CD8-positive, alpha-beta memory T cell (primary cell): ENCODE measurements at places on chromosomes 6 and 20.
A peak's percentile ranks its signal among the peaks of the same experiment; 100 is the strongest.

DNA sequence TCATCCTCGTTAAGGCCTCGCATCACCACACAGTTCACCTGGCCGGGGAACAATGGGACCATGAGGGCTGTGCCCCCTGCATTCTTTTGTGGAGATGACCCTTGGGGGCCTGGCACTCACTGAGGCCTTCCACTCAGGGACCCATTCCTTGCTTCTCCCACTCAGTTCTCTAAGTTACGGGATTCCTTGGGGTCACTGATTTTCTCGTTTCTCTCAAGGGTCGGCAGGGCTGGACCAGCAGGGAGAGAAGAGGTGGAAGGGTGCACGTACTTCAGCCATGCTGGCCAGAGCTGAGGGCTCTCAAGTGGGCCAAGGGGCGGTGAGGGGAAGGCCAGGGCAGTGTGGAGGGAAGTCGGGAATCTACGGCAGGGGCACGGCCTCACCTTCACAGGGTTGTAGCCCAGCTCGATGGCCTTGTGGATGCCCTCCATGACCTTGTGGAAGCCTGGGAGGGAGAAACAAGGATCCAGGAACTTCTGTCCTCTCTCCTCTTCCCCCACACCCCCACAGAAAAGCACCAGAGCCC, 20.8 kb downstream of the MOCS1 start:
- no peaks in the 10 kb centered on the region for H3K4me1 ChIP-seq
- no peaks in the 10 kb centered on the region for H3K36me3 ChIP-seq
- no peak overlapping the region for H3K4me3 ChIP-seq
- no peak for DNase-seq
- H3K27ac ChIP-seq = no peak overlapping the region

- DNase-seq = no peak
- no peak overlapping the region for H3K4me3 ChIP-seq
- peaks cover 38% of the 10 kb centered on the region for H3K4me1 ChIP-seq
- H3K27me3 ChIP-seq = no peaks in the 10 kb centered on the region
- no peak overlapping the region for H3K27ac ChIP-seq
These were observed 6.0 kb upstream of the PTPRA start for GRCh38 chr20:2867081-2867864.

DNA sequence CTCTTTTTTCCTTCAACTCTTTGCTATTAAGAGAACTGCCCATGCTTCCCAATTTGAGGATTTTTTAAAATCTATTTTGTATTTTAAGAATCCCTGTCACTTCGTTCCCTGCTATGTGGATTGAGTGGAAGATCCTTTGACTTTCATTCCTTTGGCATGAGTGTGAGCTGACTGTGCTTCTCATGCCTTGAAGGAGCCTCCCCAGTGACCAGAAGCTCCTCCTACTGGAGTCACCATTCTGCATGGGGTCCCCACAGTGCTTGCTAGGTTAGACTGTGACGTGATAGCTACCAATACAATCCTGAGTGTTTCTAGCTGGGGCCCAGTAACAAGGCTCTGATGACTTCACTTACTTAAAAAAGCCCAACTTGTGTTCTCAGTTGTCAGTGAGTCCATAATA, 104.4 kb upstream of the LAMP5 start:
- H3K4me1 ChIP-seq = no peaks in the 10 kb centered on the region
- H3K27me3 ChIP-seq = no peaks in the 10 kb centered on the region
- H3K27ac ChIP-seq = no peak overlapping the region
- H3K4me3 ChIP-seq = no peak overlapping the region
- no peaks in the 10 kb centered on the region for H3K36me3 ChIP-seq

DNA sequence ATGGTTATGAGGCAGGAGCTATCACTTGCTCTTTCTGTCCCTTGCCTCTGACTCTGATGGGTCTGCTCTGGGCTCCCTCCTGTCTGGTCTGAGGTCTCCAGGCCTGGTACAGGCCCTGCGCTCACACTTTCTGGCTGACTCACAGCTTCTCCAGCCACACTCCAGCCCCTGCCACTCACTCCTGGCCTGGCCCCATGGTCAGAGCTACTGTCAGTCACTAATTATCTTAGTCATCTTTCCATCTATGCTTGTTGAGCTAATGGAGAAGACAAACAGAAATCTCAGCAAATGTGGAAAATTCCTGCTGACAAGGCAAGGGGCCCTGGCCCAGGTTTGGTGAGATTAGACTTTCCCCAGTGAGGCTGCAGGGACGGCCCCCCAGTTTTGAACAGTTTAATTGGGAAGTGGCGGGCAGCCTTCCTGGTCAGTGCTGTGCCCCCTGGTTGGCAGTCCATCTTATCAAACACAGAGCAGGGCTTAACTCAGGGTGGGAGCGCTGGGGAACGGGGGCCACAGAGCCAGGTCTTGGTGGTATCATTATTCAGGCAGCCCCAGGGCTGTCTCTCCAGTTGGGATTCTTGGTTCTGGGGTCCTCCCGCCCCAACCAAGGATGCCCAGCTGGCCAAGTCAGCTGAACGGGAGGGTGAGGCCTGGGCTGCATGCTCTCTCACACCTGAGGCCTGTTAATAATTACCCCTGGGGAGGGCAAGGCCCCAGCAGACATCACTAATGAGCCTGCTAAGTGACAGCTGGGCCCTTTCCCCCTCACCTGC, 63.4 kb downstream of the VEGFA start:
- peak; percentile 26 for DNase-seq
- H3K4me1 ChIP-seq = no peaks in the 10 kb centered on the region
- H3K27ac ChIP-seq = no peak overlapping the region

DNA sequence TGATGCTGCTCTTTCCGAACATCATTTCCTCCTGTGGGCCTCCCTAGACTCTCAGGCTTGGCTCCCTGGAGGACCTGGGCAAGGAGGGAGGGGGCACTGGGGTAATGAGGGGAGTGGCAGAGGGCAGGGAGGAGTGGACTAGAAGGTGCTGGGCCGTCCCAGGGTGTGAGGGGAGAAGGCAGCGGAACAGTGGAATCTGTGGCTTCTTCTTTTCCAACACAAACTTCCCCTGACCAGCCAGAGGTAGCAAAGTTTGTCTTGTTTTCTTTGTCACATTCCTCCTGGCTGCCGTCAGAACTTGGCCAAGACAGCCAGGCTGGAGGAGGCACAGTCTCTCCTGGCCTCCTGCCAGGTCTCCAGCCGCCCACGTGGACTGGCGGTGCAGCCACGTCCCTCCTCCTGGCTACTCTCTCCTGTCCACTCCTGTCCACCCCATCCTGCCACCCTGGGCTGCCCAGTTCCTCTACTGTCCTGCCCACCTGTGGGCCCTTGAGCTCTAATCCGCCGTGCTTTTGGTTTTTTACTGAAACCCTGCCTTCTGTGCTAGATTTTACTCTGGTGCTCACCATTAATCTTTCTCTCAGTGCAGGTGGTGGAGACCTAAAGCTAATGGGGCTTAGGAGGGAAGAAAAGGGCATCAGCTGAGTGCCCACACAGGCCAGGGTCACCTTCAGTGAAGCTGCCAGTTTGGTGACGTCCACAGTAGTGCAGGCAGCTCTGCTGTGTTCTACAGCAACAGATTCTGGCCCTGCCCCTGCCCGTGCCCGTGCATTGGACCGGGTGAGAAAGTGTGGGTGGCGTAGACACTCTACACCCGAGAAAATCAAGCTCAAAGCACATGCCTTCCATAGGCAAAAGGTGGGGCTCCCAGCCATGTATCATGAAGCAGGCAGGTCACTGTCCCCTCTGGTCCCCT, 2.8 kb upstream of the CDSN start:
- H3K27ac ChIP-seq = no peak overlapping the region
- H3K4me3 ChIP-seq = no peak overlapping the region
- no peaks in the 10 kb centered on the region for H3K36me3 ChIP-seq
- H3K27me3 ChIP-seq = no peaks in the 10 kb centered on the region
- no peak for DNase-seq
- H3K4me1 ChIP-seq = no peaks in the 10 kb centered on the region

DNA sequence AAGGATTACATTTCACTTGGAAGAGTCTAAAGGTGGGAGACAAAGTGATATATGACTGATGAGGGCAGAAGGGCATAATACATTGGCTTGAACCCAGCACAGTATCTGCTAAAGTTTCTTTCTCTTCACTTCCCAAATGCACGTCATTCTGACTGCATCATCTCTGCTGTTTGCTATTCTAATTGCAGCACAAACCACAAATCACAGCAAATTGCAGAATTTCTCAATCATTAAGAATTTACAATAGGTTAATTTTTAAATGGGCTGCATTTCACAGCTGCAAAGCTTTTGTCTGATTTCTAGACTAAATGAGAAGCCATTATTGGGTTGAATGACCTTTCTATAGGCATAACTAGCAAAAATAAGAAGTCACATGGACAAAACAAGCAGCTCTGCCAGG, 337.0 kb downstream of the RNGTT start:
- no peak overlapping the region for H3K27ac ChIP-seq
- H3K4me3 ChIP-seq = no peak overlapping the region
- H3K36me3 ChIP-seq = no peaks in the 10 kb centered on the region
- H3K4me1 ChIP-seq = no peaks in the 10 kb centered on the region
- no peaks in the 10 kb centered on the region for H3K27me3 ChIP-seq

DNA sequence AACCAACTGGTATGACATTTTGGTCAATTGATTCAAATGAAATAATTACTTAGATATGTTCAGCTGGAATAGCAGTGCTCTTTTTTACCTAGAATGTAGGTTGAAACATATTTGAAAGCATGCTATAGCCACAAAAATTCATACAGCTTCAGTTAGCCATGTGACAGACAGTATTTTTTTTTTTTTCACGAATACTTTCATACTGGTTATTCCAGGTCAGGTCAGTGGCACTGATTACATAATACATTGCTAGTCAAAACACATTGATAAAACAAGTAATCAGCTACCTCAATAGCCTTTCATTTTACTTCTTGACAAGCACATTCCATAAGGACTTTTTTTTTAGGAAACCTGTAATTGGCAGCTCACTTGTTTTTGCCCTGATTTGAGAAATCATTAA, 222.6 kb downstream of the EYA4 start:
- H3K27me3 ChIP-seq = no peaks in the 10 kb centered on the region
- H3K4me3 ChIP-seq = no peak overlapping the region
- H3K4me1 ChIP-seq = no peaks in the 10 kb centered on the region
- no peak overlapping the region for H3K27ac ChIP-seq
- H3K36me3 ChIP-seq = no peaks in the 10 kb centered on the region
- no peak for DNase-seq

DNA sequence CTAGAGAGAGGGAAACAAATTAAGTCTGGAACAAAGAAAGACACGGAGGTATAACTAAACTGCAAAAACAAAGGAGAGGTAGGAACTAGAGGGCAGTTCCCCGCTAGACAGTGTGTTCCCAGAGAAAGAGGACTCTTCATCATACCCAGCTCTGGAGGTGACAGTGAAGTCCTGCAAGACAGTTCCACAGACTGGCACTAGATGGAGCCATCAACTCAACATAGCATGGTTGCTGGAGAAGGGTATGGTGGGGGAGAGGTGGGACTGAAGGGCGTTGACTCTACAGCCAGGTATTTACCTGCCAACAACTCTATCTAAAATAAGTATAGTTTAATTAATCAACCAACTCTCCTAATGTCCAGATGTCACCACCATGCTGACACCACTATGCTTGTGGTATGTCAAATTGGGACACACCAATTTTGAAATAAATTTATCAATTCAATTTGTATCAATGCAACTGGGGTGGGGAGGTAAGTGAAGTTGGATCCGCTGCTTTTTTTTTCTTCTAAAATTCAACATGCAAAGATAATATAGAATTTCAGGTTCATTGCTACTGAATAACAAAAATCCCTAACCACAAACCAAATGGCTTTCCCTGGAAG, 9.7 kb downstream of the BACH2 start:
- peak; percentile 52 for DNase-seq
- no peak overlapping the region for H3K27ac ChIP-seq
- H3K36me3 ChIP-seq = no peaks in the 10 kb centered on the region

- no peak overlapping the region for H3K27ac ChIP-seq
- DNase-seq = peak; percentile 55
- peak overlapping the region; percentile 63 for H3K4me3 ChIP-seq
- H3K36me3 ChIP-seq = no peaks in the 10 kb centered on the region
These were observed 1.6 kb upstream of the HEY2 start for GRCh38 chr6:125747589-125748405.

- no peak overlapping the region for H3K27ac ChIP-seq
- H3K36me3 ChIP-seq = no peaks in the 10 kb centered on the region
- no peaks in the 10 kb centered on the region for H3K4me1 ChIP-seq
- H3K27me3 ChIP-seq = no peaks in the 10 kb centered on the region
These were observed 2.5 kb downstream of the C6orf118 start for GRCh38 chr6:165306955-165307354.

DNA sequence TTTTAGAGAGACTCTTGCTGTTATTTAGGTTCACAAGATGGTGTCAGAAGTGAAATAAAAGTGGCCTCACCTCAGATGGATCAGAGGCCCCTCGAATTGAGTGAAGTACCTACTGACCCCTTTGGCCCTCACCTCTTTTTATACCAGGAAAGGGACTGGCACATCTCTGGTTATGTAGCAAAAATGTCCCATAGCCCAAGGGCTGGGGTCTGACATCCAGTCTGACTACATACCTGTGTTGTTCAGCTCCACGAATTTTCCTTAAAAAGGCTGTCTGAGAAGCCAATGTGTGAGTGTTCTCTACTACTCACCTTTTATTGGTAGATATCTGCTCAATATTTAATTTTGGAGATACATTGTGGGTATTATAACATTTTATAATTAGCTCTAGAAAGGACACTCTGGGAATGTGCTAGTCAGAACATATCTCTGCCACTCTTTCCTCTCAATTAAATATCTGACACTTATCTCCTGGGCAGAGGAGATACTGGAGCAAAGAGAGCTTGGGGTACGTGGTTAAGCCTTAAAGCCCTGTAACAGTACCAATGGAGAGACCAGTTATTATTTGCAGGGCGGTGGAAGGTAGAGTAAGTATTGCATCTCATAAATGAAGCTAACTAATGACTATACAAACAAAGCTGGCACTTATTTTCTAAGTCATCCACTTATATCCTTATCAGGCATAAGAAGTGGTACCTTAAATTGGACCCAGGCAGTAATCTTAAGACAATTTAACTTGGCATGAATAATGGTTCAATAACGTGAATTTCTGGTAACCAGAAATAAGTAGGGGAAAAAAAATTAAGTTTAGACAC, 20.0 kb upstream of the IL22RA2 start:
- DNase-seq = no peak
- H3K4me1 ChIP-seq = no peaks in the 10 kb centered on the region
- no peaks in the 10 kb centered on the region for H3K36me3 ChIP-seq

GRCh38 chr20:3248167-3248992, 9.4 kb upstream of the SLC4A11 start:
- H3K27me3 ChIP-seq = peaks cover 8% of the 10 kb centered on the region
- no peak for DNase-seq
- peaks cover 6% of the 10 kb centered on the region for H3K4me1 ChIP-seq
- H3K36me3 ChIP-seq = no peaks in the 10 kb centered on the region
- H3K27ac ChIP-seq = no peak overlapping the region

GRCh38 chr6:157690441-157691210, 132.4 kb upstream of the SNX9 start:
- no peak for DNase-seq
- H3K27me3 ChIP-seq = no peaks in the 10 kb centered on the region
- no peaks in the 10 kb centered on the region for H3K4me1 ChIP-seq
- H3K4me3 ChIP-seq = no peak overlapping the region

GRCh38 chr20:35602851-35603495, 12.7 kb upstream of the SPAG4 start:
- peaks cover 12% of the 10 kb centered on the region for H3K27me3 ChIP-seq
- peaks cover 9% of the 10 kb centered on the region for H3K4me1 ChIP-seq
- H3K4me3 ChIP-seq = no peak overlapping the region
